SW 1271 (cell line): ENCODE measurements at places on chromosomes 11 and 22.

DNA sequence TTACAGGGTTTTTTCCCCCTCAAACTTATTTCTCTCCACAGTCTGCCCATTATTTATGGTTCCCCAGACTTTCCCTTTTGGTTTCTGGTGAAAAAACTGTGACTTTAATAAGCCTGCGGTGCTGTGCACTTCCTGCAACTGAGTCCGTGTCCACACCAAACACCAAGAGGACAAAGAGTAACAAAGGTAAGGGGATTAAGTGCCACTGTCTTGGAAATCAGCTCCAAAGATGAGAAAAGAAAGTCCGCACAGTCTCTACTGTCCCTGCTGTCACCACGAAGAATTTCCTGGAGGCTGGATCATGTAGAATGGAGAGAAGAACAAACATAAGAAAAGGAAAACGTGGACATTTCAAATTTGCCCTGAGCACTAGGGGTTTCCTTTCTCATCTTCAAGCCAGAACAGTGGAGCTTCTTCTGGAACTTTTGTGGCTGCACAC lies 17.9 kb upstream of the PRAME start:
- DNase-seq, result no peak

GRCh38 chr11:79699246-79699645 lies 258.4 kb upstream of the TENM4 start:
- no peak for DNase-seq

GRCh38 chr11:64885367-64886286 lies 7.2 kb upstream of the EHD1 start:
- DNase-seq, result no peak

GRCh38 chr11:115921540-115921939 lies 417.3 kb upstream of the CADM1 start:
- DNase-seq, result no peak

- no peak for DNase-seq
Observed at GRCh38 chr22:47512617-47513016, 750.2 kb downstream of the TBC1D22A start.

- DNase-seq, result no peak
Observed at GRCh38 chr11:120385110-120385509, 48.9 kb downstream of the ARHGEF12 start.

DNA sequence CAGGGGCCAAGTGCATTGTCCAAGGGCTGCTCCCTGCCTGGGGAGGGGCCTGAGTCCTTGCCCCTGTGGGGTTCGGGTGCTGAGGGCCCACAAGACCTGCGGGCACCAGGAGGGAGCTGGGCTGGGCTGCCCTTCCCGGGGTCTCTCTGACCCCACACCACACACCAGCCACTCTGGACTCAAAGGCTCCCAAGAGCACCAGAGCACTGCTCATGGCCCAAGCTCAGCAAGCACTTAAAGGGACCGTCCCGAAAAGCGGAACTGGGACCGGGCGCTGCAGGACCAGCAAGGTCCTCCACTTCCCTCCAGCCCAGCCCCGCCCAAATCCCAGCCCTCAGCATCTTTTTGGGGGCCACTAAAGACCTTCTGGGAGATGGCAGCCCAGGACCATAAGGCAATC lies 5.3 kb downstream of the LSP1 start:
- no peak for DNase-seq

- no peak for DNase-seq
Observed at GRCh38 chr22:43411040-43411868, 560 bp upstream of the MPPED1 start.

DNA sequence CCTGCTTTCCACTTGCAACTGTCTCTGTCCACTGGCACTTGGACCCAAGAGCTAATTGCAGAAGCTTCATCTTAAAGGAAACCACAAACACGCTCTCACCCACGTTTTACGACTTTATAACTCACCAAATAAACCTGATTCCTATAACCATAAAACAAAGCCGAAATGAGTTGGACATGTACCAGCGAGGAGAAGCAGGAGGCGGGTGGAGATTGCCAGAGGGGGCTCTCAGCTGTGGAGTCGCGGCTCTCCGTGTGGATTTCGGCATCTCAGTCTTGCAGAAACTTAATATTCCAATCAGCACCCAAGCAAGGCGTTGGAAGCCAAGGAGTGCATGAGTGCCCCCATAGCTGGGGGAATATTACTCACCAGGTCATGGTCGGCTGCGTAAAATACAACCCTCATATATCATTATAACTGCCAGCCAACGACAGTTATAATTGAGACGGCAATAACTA lies 483.6 kb downstream of the MN1 start:
- no peak for DNase-seq

DNA sequence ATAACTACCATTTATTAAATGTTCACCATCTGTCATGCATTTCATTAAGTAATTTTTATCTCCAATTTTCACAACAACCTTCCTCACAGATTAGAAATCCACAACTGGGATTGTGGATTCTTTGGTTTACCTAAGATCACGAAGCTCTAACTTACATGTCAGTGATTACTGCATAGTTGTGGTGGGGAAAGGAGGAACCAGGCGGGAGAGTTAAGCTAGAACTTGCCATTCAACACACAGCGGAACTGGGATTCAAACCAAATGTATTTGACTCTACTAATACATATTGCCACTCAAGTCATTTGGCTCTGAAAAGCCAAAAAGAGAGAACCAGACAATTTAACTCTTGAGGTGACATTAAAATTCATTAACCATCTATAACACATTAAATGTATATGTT lies 10.4 kb upstream of the LAYN start:
- no peak for DNase-seq

GRCh38 chr11:8205566-8205965 lies 36.7 kb upstream of the RIC3 start:
- DNase-seq, result no peak

DNA sequence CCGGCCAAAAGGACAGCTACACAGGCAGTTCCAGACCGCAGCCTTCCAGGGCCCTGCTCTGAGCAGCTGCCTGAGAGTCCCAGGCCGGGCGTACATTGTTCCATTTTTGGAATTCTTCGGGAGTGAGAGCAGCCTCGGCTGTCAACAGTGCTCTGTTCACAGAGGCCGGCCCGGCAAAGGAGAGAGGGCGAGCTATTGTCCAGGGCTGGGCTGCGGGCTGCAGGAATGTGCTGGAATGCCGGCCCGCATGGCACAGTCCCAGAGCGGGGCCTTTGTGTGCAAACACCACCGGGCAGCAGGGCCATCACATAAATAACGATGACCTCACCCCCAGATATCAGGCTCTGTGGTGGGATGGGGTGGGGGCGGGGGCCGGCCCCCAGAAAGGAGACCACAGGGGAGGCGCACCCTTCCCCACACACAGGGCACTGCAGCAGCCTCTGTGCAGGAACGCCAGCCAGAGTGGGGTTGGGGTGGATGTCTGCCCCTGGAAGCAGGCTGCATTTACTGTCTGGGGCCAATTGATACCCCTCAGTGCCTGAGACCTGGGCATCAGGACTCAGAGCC lies 15.8 kb downstream of the LINC01488 start:
- peak; percentile 74 for DNase-seq

DNA sequence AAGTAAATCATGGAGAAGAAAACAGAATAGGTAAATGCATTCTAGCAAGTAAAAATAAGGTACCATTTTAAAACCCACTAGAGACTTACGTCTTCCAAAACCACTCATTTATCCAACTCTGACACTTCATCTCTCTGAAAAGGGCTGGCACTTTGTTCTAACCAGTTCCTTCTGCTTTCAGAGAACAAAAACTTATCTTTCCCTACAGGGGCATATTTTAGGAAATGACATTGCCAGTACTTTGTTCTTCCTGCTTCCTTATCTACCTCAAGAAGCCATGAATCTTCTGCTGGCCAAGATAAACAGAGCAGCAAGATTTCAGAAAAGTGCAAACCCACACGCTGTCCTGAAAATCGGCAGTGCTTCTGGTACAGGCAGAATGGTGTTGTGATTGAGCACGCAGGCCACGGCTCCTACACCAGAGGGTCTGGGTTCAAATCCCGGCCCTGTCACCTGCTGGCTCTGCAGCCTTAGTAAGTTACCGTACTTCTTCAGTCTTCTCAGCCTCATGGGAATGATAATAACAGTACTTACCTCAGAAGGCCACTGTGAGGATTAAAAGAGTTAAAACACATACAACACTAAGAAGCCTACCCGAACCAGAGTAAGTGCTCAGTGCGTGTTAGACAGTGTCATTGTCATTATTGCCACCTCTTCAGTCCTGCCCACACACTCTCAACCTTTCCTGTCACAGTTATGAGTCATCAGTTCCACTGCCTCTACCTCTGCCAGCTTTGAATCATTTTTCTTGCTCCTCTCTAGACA lies 11.0 kb downstream of the MPZL3 start:
- DNase-seq, result peak; percentile 2

- DNase-seq, result no peak
Observed at GRCh38 chr11:8103909-8104308, 22.9 kb downstream of the TUB start.

- DNase-seq, result no peak
Observed at GRCh38 chr11:104881117-104881794, 17.0 kb downstream of the CASP12 start.

DNA sequence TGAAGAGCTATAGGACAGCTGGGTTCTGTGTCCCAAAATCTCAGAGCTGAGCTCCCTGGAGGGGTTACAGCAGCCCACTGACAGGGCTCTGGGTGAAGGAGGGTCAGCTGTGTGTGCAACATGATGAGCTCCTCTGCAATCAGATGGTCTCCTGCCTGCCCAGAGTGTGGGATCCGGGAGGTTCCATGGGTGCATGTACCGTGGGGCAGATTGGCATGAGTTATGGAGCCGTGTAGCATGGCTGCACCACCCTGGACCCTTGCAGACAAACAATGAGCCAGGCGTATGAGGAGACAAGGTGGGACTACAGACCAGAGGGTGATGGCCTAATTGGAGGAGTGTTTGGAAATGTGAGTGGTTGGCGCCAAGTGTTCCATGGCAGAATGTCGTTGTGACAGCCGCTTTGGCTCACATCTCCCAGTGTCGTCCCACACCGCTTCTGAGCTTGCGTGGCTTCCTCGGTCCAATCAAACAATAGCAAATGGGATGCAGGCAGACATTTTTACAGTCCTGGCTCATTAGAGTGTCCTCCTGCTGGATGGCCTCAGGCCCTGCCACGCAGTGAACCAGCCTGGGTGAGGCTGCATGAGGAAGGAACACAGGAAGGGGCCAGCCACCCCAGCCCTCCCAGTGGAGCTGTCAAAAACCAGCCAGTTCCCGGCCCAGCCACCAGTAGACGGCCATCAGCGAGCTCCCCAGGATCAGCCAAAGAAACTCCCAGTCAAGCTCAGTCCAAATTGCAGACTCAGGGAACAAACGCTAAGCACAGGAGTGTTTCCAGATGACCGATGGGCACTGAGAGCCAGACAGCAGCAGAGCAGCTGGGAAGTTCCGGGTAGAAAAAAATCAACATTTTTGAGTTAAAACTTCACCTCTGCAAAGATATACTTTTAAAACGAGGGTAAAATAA lies 1066.9 kb downstream of the BRD1 start:
- no peak for DNase-seq

DNA sequence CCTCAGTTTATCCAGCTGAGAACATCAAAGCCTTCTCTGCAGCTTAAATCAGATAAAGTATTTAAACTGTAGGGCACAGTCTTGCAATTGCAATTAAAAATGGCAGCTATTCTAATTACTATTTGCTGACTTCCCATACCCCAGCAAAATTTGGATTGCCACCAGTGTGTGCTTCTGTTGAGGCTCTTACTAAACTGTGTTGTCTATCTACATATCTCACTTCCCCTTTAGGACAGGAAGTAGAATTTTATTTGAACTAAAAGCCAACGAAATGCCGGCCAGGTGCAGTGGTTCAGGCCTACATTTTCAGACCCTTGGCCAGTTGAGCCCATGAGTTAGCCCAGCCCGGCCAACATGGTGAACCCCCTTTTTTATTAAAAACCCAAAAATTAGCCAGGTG lies 7.1 kb downstream of the SAA4 start:
- no peak for DNase-seq

GRCh38 chr11:8258784-8259183 lies 4.9 kb downstream of the LMO1 start:
- no peak for DNase-seq

GRCh38 chr22:30804626-30805025 lies 110.0 kb downstream of the OSBP2 start:
- DNase-seq, result no peak

DNA sequence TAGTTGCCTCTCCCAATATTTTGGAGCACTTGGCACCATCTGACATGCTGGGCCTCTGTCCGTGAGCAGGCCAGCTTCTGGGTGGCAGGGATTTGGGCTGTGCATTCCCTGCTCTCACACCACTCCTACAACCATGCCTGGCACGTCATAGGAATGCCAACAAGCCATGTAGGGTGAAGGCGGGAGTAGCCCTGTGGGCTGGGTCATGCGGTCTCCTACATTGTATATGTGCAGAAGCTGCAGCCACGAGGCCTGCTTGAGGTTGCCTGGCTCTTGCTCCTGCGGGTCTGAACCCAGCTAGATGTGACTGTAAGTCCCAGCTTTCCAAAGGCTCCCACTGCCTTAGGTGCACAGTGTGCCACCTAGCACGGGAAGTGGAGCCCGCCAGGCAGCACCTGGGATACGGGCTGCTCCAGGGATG lies 14.5 kb downstream of the MYEOV start:
- no peak for DNase-seq

DNA sequence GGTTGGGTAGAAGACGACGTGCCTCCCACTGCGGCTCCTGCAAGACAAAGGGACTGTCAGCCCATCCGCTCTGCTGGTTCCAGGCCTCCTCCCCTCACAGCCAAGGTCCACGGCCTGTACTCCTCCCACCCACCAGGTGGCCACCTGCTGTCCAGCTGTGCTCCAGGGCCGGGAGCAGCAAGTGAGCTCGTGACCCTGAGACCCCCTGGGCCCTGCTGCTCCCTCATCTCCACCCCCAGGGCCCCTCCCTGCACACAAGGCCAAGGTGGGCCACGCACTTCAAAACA lies 27.4 kb downstream of the TSPAN4 start:
- DNase-seq, result peak; percentile 14

DNA sequence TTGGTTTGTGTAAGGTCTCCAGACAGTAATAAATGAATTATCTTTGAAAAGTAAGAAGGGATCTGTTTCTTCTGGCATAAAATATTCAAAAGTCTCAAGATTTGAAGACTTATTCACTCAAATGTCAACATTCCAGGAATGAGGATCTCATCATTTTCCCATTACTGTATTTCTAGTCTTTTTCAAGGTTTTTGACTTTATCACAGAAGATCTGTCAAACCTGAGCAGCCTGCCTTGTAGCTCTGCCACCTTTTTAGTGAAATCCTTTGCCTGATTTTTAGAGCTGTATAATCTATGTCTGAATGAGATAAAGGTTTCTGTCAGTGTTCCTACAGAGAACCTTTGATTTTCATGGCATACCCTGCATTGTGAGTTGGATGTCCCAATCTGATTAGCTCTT lies 4.0 kb downstream of the OR51F2 start:
- DNase-seq, result no peak

GRCh38 chr22:36369004-36369921 lies 18.5 kb downstream of the MYH9 start:
- no peak for DNase-seq

- DNase-seq, result no peak
Observed at GRCh38 chr22:26038365-26038764, 130.9 kb upstream of the SEZ6L start.

- no peak for DNase-seq
Observed at GRCh38 chr11:73426219-73426850, 50.1 kb downstream of the RELT start.

GRCh38 chr11:128643661-128644317 lies 50.1 kb upstream of the FLI1 start:
- DNase-seq, result no peak
